ENCODE measurements at places on chromosomes 11 and 22. TPM values are rescaled to one million over a fixed set of nuclear protein-coding genes. Genes with fewer than 3 reads are reported as not detected.

GRCh38 chr11:98536023-98536422 is 484.7 kb upstream of the CNTN5 start:
- no peaks in the 10 kb centered on the region for H3K4me1 ChIP-seq
- no peak overlapping the region for H3K4me3 ChIP-seq
- no peak for DNase-seq
- H3K36me3 ChIP-seq = no peaks in the 10 kb centered on the region
- no peak overlapping the region for H3K27ac ChIP-seq

- no peaks in the 10 kb centered on the region for H3K36me3 ChIP-seq
- no peak for DNase-seq
Measured at GRCh38 chr11:721741-722345, 15.8 kb downstream of the EPS8L2 start.

DNA sequence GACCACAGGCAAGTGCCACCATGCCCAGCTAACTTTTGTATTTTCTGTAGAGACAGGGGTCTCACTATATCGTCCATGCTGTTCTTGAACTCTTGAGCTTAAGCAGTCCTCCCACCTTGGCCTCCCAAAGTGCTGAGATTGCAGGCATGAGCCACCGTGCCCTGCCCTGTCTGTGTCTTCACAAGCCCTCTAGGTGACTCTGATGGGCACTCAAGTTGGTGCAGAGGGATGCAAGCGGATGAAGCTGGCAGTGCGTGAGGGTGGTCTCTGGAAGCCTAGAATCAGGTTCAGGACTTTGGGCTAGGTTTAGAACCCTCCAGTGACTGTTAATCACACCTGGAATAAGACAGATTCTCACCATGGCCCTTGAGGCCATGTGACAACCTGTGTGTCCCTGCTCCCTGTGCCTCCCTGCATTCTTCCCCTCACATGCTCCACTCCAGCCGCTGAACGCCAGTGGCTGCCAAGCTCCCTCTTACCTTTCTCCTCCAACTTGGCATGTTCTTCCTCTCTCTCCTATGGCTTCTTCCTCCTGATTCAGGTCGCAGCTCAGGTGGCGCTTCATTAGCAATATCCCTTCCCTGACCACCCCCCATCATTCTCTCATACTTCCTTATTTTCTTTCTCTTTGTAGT is 242.3 kb upstream of the TBCEL start:
- DNase-seq = no peak
- H3K27me3 ChIP-seq = peaks cover 8% of the 10 kb centered on the region
- H3K36me3 ChIP-seq = no peaks in the 10 kb centered on the region
- no peak overlapping the region for H3K27ac ChIP-seq
- H3K4me1 ChIP-seq = no peaks in the 10 kb centered on the region

DNA sequence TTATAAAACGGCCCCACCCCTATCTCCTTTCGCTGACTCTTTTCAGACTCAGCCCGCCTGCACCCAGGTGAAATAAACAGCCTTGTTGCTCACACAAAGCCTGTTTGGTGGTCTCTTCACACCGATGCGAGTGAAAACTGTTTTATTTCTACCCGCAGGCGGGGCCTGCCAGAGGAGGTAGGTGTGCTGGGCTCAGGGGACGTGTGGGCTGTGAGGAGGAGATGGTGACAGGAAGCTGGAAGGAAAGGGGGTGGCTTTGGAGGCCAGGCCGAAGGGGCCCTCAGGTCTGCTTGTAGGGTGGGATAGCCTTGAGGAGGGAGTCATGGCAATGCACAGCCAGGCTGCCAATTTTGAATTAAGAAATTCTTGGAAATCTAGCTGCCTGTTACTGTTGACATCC is 21.3 kb upstream of the KRTAP5-7 start:
- H3K4me1 ChIP-seq = no peaks in the 10 kb centered on the region
- H3K4me3 ChIP-seq = no peak overlapping the region
- H3K27ac ChIP-seq = no peak overlapping the region
- H3K36me3 ChIP-seq = no peaks in the 10 kb centered on the region

The SCGB2A2 gene
- not detected for total RNA-seq

The BRSK2 gene
- total RNA-seq = 3.0 TPM

The DDIAS gene
- total RNA-seq = 4.0 TPM

The SCGB1D4 gene
- total RNA-seq = not detected

- no peak overlapping the region for H3K4me3 ChIP-seq
- no peak for DNase-seq
- no peaks in the 10 kb centered on the region for H3K27me3 ChIP-seq
Measured at GRCh38 chr11:794766-795633, 3.1 kb downstream of the SLC25A22 start.

GRCh38 chr11:21295508-21295907 is 626.1 kb downstream of the NELL1 start:
- no peak overlapping the region for H3K27ac ChIP-seq
- no peaks in the 10 kb centered on the region for H3K27me3 ChIP-seq
- no peaks in the 10 kb centered on the region for H3K36me3 ChIP-seq

DNA sequence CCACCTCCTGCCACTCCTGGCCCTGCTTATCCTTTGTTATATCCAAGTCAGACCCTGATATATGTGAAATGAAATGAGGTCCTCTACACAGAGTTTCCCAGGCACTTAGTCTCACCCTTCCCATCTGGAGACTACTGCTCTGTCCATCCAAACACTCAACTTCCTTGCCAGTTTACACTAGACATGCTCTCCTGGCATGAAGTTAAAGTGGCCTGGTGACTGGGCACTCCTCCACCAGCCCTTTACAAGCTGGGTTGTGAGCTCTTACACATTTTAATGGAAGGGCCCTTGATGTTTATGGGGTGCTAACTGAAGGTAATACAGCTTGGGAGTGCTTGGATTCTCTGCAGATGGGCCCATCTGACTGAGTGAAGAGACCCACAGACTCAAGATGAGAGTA is 216.1 kb upstream of the NARS2 start:
- peaks cover 6% of the 10 kb centered on the region for H3K4me1 ChIP-seq
- no peaks in the 10 kb centered on the region for H3K36me3 ChIP-seq
- H3K27ac ChIP-seq = no peak overlapping the region
- DNase-seq = no peak

The GLYATL2 gene
- total RNA-seq = not detected

DNA sequence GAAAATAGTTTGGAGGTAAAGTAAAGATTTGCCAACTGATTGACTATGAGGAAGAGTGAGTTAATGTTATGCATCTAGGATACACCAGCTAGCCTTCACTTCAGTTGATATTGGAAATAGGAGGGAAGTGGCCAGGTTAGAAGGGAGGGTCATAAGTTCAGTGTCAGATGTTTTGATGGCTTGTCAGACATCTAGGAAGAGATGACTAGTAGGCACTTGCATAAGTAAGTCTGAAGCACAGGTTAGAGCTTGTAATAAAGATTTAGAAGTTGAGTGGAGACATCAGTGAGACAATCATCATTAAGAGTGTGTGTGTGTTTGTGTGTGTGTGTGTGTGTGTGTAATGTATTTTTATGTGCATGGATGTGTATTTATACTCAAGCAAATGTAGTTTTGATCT is 146.1 kb downstream of the OR4C45 start:
- H3K27ac ChIP-seq = no peak overlapping the region
- no peaks in the 10 kb centered on the region for H3K27me3 ChIP-seq
- no peaks in the 10 kb centered on the region for H3K36me3 ChIP-seq
- no peak for DNase-seq
- H3K4me3 ChIP-seq = no peak overlapping the region

- H3K36me3 ChIP-seq = no peaks in the 10 kb centered on the region
- no peaks in the 10 kb centered on the region for H3K27me3 ChIP-seq
- H3K4me3 ChIP-seq = no peak overlapping the region
- H3K4me1 ChIP-seq = no peaks in the 10 kb centered on the region
Measured at GRCh38 chr11:69301455-69302401, 7.8 kb downstream of the MYEOV start.

GRCh38 chr11:108135845-108136544 is 14.6 kb downstream of the ACAT1 start:
- H3K36me3 ChIP-seq = peaks cover 5% of the 10 kb centered on the region
- no peak for DNase-seq

DNA sequence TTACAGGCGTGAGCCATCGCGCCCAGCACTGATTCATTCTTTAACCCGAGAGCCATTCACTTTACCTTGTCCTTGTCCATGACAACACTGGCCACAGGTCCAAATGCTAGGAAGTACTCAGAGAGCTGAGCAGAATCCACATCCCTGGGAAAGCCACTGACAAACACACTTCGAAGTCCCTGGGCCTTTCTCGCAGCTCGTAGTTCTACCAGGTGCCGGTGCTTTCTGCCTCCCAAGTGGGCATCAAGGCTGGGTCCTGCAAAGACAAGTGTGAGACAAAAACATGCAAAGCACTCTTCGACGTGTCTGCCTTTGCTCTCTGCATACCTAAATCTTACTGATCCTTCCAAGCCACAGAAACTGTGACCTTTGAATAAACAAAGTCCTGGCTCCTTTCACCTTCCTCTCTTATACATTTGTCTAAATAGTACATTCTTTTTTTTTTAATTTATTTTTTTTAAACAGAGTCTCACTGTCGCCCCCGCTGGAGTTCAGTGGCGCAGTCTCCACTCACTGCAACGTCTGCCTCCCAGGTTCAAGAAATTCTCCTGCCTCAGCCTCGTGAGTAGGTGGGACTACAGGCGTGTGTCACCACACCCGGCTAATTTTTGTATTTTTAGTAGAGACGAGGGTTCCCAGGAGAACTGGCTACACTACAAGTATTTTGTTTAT is 2.2 kb downstream of the TUT1 start:
- H3K4me1 ChIP-seq = peaks cover 10% of the 10 kb centered on the region
- peaks cover 18% of the 10 kb centered on the region for H3K36me3 ChIP-seq
- DNase-seq = no peak
- no peaks in the 10 kb centered on the region for H3K27me3 ChIP-seq

- H3K4me3 ChIP-seq = no peak overlapping the region
- H3K36me3 ChIP-seq = no peaks in the 10 kb centered on the region
- DNase-seq = no peak
- H3K27me3 ChIP-seq = no peaks in the 10 kb centered on the region
Measured at GRCh38 chr11:68821670-68822069, 20.0 kb downstream of the CPT1A start.

The OR52I2 gene
- not detected for total RNA-seq

The TRIM66 gene
- total RNA-seq = 10.9 TPM

The LTBP3 gene
- total RNA-seq = 61.8 TPM

GRCh38 chr22:35727436-35727835 is 9.8 kb downstream of the APOL5 start:
- peak; percentile 74 for DNase-seq
- peaks cover 28% of the 10 kb centered on the region for H3K4me1 ChIP-seq
- H3K36me3 ChIP-seq = no peaks in the 10 kb centered on the region
- H3K27ac ChIP-seq = no peak overlapping the region

Data from cardiac muscle cell (in vitro differentiated cells and primary cell).